ENCODE measurements at places on chromosomes 4 and X. TPM values are rescaled to one million over a fixed set of nuclear protein-coding genes. Genes with fewer than 3 reads are reported as not detected.

DNA sequence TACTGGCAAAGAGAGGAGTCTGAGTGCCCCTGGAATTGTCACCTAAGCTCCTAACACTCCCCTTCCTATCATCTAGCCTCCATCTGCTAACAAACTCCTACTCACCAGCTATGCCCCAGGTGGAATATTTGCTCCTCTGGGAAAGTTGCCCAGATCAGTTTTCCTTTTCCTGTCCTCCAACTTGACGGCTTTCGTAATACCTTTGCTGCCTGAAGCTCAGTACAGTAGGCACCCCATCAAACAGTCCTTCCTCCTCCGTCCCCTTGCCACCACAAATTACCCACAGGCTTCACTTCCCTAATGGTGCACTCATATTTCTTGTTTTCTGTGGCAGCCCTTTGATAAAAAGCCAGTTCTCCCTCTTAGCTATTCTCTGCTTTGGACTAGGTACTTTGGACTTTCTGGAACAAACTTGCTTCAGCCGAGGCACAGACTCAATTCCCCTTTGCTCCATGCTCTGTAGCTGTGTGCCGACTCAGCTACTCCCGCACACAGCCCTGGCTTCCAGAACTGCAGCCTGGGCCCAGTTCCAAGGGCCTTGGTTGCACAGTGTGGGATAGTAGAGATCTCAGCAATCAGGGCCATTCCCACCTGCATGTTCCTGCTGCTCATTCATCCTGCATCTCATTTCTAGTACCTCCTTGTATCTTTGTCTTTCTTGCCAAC, 605.1 kb downstream of the BCOR start:
- no peak for DNase-seq

CDX4 gene
- total RNA-seq = not detected

SCML2 gene
- 2.2 TPM for total RNA-seq

GRCh38 chr4:145289403-145290076, 109.2 kb upstream of the OTUD4 start:
- DNase-seq = no peak

DNA sequence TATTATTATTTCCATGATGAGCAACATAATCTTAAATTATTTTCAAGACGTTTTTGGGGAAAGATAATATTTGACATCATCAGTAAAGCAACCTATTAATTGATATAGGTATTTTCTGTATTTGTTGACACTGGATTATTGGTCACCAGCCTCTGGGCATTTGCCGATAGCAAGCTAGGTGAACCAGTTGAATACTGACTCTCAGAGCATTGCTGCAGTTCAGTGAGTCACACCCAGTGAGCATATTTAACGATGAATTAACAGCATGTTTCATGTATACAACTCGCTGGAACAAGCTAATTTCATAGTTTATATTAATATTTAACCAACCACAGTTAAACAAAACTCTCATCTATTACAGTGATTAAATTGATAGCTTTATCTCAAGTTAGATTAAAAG, 1006.0 kb upstream of the DIAPH2 start:
- DNase-seq = no peak

GRCh38 chrX:100635989-100636320, 651 bp downstream of the TSPAN6 start:
- no peak for DNase-seq

DNA sequence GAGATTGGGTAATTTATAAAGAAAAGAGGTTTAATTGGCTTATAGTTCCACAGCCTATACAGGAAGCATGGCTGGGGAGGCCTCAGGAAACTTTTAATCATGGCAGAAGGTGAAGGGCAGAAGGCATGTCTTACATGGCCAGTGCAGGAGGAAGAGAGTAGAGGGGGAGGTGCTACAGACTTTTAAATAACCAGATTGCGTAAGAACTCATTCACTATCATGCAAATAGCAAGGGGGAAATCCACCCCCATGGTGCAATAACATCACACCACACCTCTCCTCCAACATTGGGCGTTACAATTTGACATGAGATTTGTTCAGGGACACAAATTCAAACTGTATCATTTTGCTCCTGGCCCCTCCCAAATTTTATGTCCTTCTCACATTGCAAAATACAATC, 353.8 kb upstream of the PABPC5 start:
- DNase-seq = no peak

ANXA5 gene
- total RNA-seq = 197 TPM

DNA sequence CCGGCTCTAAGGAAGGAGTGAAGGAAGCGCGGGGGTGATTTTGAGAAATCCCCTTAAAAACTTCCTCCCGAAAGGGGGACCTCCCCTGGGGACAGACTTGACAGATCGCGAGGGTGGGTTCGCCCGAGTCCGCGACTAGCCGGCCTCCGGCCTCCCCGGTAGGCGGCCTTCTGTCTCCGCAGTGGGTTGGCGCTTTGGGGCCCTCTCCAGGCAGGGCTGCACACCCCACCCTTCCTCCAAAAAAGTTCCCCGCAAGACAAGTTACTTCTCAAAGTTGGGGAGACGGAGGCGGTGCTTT, 24.8 kb downstream of the HOPX start:
- DNase-seq = no peak

GRCh38 chrX:55523356-55523755, 33.7 kb upstream of the USP51 start:
- no peak for DNase-seq

CCDC110 gene
- total RNA-seq = 1.2 TPM

All from vagina (tissue), 2 donors.